ENCODE measurements at places on chromosomes 7 and 10.

DNA sequence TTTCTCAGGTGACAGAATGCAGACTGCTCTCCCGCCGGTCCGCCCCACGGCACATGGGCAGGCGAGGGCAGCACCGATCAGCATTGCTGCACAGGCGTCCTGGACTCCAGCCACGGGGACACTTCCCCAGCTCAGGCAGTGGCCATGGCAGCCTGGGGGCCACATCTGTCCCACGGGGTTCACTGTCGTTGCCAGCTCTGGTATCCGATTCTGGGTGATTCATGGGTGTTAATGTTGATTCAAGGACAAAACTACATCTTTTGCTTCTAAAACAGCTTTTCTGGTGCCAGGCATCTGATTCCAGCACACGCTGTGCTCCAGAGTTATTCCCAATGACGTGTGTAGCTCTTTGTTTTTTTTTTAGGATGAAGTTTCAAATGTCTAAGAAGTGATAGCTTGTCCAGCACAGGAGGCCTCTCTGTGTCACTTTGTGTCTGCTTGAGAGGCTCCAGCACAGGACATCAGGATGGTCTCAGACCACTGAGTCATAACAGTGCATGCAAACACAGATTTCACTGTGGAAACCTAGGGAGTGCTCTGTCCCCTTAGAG, 218.0 kb downstream of the WDR37 start:
- no peak for DNase-seq

DNA sequence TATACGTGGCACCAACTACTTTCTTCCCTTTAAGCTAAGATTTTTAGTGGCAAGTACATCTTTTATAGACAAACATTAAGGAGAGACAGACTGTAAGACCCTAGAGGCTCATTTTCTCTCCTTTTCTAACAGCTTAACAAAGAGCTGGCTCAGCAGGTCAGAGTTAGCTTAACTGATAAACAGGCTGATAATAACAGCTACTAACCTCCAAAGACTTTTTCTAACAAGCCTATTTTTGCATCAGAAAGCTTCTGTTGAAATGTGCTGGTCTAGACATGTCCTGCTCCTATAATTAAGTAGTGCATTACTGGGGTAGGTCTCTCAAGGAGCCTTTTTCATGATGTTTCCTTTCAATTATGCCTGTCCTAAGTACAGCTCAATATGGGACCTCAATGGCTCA, 238.2 kb upstream of the FAM3C start:
- DNase-seq, result no peak

DNA sequence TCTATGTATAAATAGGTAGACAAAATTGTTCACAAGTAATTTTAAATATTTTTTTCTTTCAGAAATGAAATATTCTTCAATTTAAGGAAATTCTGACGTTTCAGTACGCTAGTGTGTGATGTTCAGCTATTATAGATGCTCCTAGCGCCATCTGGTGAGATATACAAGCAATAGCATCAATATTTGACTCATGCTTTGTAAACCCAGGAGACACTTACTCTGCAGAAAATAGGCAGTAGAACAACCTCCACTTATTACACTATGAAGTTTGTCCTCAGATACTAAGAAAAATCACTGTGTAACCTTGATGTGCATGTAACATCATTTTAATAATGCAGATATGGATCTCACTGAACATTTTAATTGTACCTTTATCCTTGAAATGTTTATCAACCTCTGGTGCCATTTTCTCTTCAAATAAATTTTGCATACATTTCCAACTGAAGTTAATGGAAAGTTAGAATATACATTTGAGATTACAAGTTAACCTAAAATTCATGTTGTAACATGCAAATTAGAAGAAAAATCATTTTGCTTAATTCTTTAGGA, 151.5 kb upstream of the FAM3C start:
- peak; percentile 28 for DNase-seq

- DNase-seq, result no peak
These were observed 5.4 kb upstream of the MYPN start for GRCh38 chr10:68103901-68104300.

- DNase-seq, result no peak
These were observed 58.8 kb downstream of the CREM start for GRCh38 chr10:35185260-35186034.

DNA sequence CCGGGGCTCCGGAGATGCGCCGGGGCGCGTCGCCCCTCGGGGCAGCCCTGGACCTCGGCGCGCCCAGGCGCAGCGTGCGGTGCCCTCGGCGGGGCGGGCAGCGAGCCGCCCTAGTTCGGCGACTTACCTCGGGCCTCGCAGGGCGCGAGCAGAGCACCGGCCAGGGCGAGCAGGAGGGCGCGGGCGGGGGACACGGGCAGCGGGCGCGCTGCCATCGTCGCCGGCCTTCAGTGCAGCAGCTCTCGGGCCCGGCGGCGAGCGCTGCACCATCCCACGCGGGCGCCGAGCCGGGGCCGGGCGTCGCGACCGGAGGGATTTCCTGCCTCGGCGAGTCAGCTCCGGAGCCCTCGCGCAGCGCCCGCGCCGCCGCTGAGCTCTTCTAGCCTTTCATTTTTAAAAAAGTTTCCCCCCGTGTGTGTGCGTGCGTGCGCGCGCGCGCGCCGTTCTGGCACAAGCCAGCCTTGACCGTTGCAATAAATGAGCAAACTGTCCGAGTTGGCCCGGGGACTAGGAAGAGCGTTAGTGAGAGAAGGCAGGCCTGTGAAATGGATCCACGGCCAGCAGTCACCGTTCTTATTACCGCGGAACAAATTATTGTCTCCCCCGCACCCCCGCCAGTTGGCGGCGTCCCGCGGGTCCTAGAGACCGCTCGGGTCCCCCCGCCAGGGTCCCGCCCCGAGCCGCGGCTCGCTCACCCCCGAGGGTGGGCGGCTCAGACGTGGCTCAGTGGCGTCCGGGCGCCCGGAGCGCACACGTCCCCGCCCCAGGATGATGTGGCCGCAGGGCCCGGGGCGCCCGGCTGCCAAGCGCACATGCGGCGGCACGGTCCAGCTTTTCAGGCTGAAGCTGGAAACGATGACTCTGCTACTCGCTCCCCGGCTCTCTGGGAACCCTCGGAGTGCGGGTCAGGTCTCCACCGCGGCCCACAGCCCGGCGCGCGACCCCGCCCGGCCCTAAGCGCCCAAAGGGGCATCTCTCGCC, at the start of gene ADAM12:
Gene ADAM12, minus strand, starts transcription at position 547 of the 981 bp plus-strand sequence. Its CDS starts 332 bp downstream, at position 215.
- no peak for DNase-seq

DNA sequence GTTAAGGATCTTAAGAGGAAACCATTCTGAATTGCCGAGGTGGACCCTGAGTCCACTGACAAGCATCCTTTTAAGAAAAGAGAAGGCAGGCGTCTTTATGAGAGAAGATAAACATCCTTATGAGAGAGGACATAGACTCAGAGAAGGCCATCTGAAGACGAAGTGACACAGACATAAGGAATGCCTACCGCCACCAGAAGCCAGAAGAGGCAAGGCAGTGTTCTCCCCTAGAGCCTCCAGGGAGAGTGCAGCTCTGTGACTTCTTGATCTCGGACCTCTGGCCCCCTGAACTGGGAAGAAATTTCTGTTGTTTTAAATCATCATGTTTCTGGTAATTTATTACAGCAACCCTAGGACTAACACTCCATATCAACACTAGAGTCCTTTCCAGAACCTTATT, 25.2 kb upstream of the ING3 start:
- no peak for DNase-seq

DNA sequence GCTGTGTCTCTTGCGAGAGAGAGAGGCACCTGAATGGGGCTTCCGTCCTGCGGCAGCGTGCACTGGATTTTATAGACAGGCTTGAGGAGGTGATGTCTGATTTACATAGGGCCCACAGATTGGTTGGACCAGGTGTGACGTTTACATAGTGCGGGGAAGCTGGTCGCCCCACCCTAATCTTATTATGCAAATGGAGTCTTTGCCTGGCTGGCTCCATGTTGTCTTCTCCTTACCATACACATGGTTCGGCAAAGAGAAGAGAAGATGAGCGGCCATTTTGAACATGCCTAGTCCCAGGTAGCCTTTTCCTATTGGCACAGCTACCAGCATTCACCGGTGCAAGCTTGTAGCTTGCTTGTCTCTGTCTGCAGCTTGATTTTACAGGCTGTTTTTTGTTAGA, 238.5 kb upstream of the GALNT17 start:
- no peak for DNase-seq

DNA sequence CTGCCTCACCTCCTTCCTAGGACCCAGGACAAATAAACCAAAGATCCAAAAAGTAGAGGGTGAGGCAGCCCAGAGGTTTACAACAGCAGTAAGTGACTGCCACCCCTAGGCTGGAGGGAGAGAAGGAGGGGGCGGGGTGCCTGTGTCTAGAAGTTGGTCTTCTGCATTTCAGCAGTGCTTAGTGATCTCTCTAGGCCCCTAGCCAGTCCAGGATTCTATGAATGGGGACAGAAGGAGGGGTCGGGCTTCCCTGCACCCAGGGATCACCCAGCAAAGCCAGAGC, 62.8 kb upstream of the KDM7A start:
- DNase-seq, result no peak

- no peak for DNase-seq
These were observed 3.4 kb downstream of the DNMBP start for GRCh38 chr10:100006243-100006886.

Data from NCI-H2081 treated with DMSO at 0.1 percent for 48 hours (cell line).